ENCODE measurements at places on chromosomes 12 and 14. TPM values are rescaled to one million over a fixed set of nuclear protein-coding genes. Genes with fewer than 3 reads are reported as not detected.

- H3K27me3 ChIP-seq = peaks cover 4% of the 10 kb centered on the region
- no peak overlapping the region for H3K27ac ChIP-seq
- H3K36me3 ChIP-seq = no peaks in the 10 kb centered on the region
- H3K4me3 ChIP-seq = no peak overlapping the region
- no peak for DNase-seq
These were observed 124.1 kb downstream of the STXBP6 start for GRCh38 chr14:24925771-24926374.

DNA sequence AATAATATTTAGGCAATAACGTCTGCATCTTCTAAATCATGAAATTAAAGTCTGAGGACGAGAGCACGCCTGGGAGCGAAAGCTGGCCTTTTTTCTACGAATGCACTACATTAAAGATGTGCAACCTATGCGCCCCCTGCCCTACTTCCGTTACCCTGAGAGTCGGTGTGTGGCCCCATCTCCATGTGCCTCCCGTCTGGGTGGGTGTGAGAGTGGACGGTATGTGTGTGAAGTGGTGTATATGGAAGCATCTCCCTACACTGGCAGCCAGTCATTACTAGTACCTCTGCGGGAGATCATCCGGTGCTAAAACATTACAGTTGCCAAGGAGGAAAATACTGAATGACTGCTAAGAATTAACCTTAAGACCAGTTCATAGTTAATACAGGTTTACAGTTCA lies 19.3 kb downstream of the CKB start:
- peaks cover 11% of the 10 kb centered on the region for H3K4me1 ChIP-seq
- no peak overlapping the region for H3K27ac ChIP-seq
- H3K27me3 ChIP-seq = no peaks in the 10 kb centered on the region
- DNase-seq = no peak

- H3K4me1 ChIP-seq = peaks cover 19% of the 10 kb centered on the region
- H3K27ac ChIP-seq = no peak overlapping the region
- DNase-seq = no peak
- no peaks in the 10 kb centered on the region for H3K27me3 ChIP-seq
These were observed 1.7 kb downstream of the BRMS1L start for GRCh38 chr14:35827678-35828472.

- H3K4me3 ChIP-seq = no peak overlapping the region
- H3K27ac ChIP-seq = no peak overlapping the region
- no peak for DNase-seq
- H3K36me3 ChIP-seq = peaks cover 61% of the 10 kb centered on the region
- H3K27me3 ChIP-seq = no peaks in the 10 kb centered on the region
- peaks cover 13% of the 10 kb centered on the region for H3K4me1 ChIP-seq
These were observed 59.0 kb downstream of the CDC42BPB start for GRCh38 chr14:102998393-102998792.

GRCh38 chr14:94615254-94615653 lies 3.1 kb downstream of the SERPINA3 start:
- H3K27ac ChIP-seq = no peak overlapping the region
- no peak for DNase-seq
- no peaks in the 10 kb centered on the region for H3K36me3 ChIP-seq

CLEC1B gene
- total RNA-seq = not detected

GPR162 gene
- total RNA-seq = not detected
